ENCODE measurements at places on chromosomes 2 and 18.

DNA sequence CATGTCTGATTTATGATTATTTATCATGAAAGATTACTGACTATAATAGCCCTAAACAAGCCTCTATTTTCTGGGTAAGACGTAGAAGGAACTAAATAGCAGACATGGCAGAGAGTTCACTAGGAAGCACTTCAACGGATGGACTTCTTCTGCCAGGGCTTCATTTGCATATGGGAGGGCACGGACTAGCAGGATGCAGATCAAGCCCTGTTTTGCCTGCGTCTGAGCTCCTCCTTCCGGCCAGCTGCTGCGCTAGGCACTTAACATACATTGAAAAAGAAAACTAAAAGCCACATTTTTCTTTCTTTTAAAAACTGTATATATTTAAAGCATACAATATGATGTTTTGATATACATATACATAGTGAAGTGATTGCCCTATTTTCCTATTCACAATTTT is 340.0 kb upstream of the MEX3C start:
- DNase-seq = no peak

- no peak for DNase-seq
These were observed 115.5 kb upstream of the CYP26B1 start for GRCh38 chr2:72263043-72263775.

DNA sequence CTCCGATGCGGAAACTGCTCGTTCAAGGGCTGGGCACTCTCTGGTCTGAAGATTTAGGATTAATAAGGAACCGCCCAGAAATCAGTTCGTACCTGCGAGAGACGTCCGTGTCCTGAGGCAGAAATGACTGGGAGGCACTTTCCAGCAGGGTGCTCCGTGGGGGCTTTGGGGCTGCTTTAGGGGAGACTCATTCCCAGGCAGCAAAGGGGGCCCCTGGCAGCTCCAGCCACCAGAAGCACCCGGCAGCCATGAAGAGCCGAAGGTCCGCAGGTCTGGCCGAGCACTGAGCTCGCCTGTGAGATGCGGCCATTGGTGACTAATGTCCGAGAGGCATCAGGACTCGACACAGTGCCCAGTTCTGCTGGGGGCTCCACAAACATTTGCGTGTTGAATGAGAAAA is 20.9 kb downstream of the KCNG2 start:
- no peak for DNase-seq

DNA sequence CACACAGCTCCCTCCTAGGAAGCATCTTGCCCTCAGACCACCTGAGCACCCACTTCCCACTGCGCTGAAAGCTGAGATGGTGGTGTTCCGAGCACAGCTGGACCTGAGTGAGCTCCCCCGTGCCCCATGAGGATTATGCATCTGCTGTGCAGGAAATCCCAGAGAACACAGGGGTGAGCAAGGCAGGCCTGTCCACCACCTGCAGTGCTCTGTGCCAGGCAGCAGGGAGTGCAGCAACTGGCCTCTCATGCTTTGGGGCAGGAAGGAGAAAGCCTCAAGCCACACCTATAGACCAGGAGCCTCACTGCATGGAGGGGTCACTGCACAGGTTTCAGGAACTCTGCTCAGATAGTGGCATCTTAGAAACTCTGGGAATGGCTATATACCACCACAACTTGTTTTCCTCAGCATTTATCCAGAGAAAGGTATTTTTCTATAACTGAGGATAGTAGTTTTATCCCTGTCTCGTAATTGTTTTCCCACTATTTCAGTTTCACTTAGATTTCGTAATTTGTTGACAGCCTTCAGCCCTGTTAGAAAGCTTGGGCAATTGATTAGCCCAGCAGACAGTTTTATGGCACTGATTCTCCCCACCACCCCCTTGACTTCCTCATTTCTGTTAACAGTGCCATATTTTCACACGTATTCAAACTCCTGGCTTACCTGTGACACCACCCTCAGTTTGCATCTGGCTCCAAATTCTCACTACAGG is 144.3 kb upstream of the DAPL1 start:
- DNase-seq = no peak

GRCh38 chr18:12093520-12094257 is at the start of gene ANKRD62:
Gene ANKRD62, plus strand, starts transcription at chr18:12093843. Its CDS starts 175 bp downstream, at chr18:12094018.
- no peak for DNase-seq

Data from stimulated activated CD8-positive, alpha-beta memory T cell treated with anti-CD3 and anti-CD28 coated beads, Interleukin-4, amount 100 ng/mL, for 4 hours (primary cell).